ENCODE measurements at places on chromosomes 2 and 18.

- DNase-seq, result no peak
Observed at GRCh38 chr2:84919885-84920580, 14.6 kb downstream of the TMSB10 start.

GRCh38 chr2:233091595-233092375 is 31.6 kb downstream of the INPP5D start:
- DNase-seq, result no peak

DNA sequence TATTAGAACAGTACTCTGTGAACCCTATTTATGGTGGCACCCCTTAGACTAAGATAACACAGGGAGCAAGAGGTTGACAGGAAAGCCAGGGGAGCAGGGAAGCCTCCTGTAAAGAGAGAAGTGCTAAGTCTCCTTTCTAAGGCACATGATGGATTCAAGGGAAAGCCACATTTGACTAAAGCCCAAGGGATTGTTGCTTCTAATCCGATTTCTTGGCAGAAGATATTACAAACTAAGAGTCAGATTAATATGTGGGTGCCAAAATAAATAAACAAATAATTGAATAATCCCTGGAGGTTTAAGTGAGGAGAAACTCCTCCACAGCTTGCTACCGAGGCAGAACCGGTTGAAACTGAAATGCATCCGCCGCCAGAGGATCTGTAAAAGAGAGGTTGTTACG is 333.2 kb downstream of the SOX11 start:
- DNase-seq, result no peak

- DNase-seq, result no peak
Observed at GRCh38 chr18:67260841-67261240, 255.7 kb downstream of the DSEL start.

GRCh38 chr2:104658144-104658835 is 195.6 kb upstream of the POU3F3 start:
- no peak for DNase-seq

DNA sequence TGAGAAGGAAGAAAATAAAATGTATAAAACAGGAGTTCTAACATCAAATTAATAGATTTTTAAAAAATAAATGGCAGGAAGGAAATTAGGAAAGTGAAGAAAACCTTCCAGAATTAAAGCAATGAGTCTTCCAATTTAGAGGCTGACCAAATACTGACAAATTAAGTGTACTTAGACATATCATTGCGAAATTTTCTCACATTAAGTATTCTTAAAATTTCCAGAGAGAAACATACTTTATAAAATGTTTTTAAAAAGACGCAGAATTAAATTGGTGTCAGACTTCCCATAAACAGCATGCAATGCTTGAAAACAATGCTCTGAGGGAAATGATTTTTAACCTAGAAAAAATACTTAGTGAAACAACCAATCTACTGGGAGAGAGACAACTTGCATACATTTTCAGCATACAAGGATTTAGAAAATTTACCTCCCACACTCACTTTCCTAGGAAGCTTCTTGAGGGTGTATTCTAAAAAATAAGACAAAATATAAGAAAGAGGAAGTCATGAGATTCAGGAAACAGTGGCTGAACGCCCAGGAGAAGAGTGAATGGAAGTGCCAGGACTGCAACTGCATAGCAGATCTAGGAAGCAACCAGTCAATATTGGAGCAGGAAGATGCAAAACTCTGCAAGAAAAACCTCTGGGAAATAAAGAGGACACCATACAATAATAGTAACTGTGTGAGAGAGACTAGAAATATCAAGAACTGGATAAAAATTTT is 339.9 kb downstream of the ADCYAP1 start:
- DNase-seq, result no peak

DNA sequence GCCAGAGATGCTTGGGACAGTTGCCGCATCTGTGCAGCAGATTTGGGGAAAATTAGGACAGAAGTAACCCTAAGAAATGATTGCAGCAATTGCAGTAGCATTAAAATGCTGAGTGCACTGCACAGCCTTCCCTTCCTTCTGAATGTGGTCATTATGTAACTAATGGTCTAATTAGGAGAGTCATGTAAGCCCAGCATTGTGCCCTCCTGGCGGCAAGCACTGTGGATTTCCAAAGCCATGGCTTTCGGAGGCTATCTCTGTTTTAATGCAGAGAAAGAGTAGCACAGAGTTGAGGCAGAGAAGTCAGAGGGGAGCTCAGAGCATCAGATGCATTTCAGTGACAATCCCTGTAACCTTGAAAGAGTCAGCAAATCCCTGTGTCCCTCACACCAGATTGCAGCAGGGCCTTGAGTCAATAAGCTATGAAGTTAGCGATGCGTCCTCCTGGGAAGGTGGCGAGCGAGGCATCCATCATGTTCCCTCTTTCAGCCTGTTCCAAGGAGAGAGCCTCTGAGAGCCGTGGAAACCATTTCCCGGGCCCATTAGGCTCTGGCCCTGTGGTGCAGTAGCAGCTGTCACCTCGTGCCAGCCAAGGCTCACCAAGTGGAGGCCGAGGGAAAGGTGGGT is 307.2 kb downstream of the FBXO15 start:
- DNase-seq, result no peak

Measured in stimulated activated CD4-positive, alpha-beta T cell treated with anti-CD3 and anti-CD28 coated beads, TNF-alpha, amount 100 ng/mL, for 4 hours (primary cell).